Head of caudate nucleus (tissue), 42 donors: ENCODE measurements at places on chromosomes 3 and 15.

DNA sequence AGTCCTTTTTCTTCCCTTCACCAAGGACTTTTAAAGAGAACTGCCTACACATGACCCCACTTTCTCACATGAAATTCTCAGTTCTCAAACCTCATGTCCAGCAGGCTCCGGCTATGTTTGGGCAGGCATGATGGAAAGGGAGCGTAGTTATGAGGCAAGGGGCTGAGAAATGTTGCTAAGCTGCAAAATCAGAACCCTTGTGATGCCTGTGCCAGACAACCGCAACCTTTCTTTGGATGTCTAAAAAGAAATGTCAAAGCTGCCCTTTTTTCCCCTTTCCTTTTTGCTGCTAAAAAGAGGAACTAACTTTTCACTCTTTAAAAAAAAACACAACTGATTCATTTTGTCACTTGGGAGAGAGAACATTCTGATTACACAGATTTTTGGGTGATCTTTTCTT lies 19.2 kb downstream of the GNB4 start:
- DNase-seq, result peak; percentile 13

GRCh38 chr15:75051191-75051608 lies 27.8 kb downstream of the PPCDC start:
- DNase-seq, result no peak

DNA sequence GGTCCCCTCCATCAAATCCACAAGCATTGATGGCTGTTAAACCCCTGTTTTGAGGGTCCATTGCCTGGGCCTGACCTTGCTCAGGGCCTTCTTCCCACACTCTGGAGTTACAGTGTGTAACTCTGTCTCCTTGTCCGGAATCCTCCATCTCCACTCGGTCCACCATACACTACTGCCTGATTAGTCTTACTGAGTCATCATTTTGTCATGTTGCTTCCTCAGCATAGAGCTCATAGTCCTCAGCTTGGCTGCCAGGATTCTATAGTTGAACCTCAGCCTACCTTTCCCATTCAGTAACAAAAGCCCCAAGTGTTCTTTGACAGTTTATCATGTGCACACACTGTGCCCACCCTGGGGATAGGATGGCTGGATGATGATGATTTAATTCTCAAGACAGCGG lies 113.0 kb downstream of the PDE8A start:
- no peak for DNase-seq

- no peak for DNase-seq
These were observed 57.7 kb upstream of the LARS2 start for GRCh38 chr3:45330510-45331295.

DNA sequence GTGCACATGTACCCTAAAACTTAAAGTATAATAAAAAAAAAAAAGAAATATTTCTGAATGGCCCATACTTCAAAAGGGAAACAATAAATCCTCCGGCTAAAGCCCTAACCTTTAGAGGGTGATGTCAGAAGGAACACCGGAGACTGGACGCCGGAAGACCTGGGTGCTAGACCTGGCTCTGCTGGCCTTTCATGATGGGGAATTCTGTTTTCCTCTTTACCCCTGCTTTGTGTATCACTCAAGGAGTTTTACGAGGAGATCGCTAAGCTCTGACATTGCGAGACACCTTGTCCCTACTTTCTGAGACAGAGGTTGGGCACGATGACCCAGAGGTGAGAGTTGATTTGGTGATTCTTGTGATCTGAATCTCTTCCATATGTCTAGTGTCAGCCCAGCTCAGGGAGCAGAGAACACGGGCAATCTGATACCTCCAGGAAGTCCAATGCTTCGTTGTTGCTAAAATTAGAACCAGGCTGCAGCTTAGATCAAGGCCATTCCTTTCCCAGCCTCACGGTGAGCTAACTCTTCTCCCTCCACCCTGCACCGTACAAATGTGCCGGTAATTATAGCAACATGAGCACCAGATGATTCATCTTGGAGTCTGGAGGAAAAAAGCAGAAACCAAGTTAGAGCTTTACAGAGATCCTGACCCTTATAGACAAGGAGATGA lies 42.0 kb upstream of the CFAP161 start:
- DNase-seq, result no peak

DNA sequence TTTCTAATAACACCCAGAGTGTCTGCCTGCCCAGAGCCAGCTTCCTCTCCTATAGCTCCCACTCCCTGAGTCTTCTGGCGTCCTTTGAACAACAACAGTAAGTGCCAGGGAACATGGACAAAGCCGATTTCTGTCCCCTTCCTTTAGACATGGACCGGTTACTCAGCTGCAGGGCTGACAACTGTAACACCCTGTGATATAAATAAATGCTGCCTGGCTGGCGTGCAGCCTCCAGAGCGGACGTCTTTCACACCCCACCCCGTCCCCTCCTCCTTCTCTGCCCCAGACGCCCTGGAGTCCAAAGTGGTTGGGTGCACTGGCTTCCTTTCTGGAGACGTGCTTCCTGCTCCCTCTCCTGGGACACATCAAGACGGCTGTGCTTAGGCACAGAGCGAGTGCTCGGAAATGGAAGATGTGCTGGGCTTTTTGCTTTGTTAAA lies 281.9 kb upstream of the LRRFIP2 start:
- no peak for DNase-seq

DNA sequence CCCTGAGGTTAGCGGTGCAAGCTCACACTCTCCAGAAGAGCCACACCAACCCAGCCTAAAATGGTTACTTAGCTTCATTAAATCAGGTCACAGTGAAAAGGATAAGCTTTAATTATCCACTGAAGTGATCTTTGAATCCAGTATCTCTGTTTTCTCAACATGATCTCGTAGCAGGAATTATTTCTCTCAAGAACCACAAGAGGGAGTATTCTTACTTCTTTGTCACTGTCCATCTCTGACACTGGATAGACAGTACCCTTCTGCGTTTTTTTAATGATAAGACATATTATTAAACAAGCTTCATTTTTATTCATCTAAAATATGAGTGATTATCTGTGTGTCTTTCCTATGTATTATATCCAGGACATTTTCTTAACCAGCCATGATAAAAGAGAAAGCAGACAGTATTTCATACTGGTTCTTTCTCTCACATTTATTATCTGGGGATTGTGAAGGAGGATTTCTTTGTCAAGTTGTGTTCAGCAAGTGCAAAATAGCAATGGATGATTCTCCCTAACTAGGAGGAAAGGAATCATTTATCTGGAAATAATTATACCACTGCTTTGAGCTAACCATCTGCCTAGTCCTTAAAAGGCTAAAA lies 105.4 kb upstream of the CCDC54 start:
- DNase-seq, result no peak

DNA sequence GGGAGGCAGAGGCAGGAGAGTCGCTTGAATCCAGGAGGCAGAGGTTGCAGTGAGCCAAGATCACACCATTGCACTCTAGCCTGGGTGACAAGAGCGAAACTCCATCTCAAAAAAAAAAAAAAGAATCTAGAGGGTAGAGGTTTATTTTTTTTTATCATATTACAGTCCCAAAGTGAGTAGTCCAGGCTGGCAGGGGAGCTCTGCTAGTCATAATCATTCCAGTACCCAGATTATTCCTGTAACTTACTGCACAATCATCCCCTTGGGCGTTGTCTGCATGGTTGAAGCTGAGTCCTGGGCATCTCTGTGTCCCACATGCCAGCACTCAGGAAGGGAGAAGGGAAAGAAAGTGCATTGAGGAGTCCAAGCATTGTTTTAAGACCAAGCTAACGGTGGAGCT lies 8.5 kb downstream of the CRELD1 start:
- no peak for DNase-seq

DNA sequence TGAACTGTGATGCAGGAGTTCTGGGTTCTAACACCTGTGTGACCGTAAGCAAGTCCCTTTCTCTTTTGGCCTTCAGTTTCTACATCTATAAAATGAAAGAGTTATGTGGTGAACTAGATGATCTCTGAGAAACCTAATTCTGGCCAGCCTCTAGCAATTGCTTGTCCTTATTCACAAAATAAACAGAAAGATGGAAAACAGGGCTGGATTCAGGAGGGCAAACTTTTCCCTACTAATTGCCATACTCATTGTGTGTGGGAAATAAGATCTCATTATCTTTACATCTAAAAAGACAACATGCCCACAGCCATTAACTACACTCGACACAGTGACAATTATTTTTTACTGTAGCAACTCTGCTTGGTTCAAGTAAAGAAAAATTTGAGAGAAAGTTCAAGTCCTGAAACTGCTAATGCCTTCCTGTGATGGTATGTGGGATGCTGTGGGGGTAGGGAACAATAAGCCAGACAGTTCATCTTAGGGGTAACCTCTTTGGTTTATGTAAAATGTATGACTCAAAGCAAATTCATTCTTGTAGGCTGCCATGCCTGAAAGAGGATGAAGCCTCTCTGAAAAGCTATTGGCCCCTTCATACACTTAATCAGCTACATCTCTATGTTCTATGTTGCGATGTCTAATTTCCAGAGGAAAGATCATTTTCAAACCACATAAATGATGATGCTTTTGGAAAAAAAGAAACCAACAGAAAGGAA lies 177.6 kb upstream of the BCL6 start:
- DNase-seq, result peak; percentile 56

- DNase-seq, result no peak
These were observed 282.1 kb downstream of the ZBTB20 start for GRCh38 chr3:114864970-114865369.
